CD4-positive, alpha-beta T cell (primary cell): ENCODE measurements at places on chromosomes 3 and 15.

DNA sequence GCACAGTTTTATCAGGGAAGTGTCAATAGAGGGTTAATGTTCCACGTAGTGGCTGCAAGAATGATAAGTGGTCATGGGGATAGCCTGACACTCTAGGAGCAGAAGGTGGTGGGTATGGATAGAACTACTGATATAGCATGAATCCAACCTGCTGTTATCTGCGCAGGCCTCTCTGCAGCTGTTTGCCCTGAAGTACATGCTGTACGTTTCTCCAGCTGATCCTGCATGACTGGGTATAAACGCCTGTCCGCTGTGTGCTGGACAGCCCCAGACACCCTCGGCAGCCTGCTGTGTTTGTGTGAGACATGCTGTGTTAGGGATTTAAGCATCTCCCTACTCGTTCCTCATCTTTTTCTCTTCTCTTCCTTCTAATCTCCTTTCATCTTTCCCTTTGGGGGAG lies 87.1 kb downstream of the LPP start:
- no peak for DNase-seq

- no peak for DNase-seq
Measured at GRCh38 chr3:4047366-4047765, 248.1 kb downstream of the LRRN1 start.

DNA sequence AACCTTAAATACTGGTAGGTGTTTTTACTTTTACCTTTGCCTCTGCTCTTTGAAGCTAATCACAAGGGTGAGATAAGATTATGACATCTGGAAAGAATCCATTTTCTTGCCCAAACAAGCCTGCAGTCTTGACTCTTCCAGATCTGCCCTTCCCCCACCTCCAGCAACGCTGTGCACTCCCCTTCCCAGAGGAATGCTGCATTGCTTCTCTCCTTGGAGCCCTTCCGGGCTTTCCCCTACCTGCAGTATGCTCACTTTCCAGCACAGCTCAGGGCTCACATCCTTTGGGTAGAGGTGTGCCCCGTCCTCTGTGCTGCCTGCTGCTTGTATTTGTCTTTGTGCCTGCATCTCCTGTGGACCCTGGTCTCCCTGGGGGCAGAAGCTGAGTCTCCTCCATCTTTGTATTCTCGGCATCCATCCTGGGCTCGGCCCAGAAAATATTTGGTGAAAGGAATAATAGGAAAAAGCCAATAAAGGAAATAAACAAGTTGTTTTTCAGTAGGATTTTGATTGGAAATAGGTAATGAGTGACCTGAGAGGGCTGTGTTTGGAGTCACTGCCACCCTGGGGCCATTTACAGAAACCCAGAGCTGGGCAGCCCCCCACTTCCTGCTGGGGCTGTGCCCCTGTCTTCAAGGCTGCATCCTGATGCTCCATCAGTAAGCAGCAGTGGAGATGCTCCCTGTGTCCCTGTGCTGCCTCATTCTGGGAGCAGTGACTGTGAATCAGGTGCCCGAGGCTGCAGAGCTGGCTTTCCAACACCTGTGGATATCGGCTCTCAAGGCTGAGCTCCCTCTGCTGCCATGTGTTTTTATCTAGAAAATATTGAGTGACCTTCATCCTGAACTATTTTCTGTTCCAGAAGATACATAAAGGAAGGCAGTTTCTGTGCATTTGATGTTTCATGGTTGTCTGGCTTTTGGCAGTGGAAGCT lies 117.5 kb downstream of the EEFSEC start:
- no peak for DNase-seq

GRCh38 chr3:126472277-126473006 lies 3.2 kb downstream of the ZXDC start:
- no peak for DNase-seq

GRCh38 chr3:133643611-133644010 lies 18.1 kb downstream of the TOPBP1 start:
- no peak for DNase-seq

DNA sequence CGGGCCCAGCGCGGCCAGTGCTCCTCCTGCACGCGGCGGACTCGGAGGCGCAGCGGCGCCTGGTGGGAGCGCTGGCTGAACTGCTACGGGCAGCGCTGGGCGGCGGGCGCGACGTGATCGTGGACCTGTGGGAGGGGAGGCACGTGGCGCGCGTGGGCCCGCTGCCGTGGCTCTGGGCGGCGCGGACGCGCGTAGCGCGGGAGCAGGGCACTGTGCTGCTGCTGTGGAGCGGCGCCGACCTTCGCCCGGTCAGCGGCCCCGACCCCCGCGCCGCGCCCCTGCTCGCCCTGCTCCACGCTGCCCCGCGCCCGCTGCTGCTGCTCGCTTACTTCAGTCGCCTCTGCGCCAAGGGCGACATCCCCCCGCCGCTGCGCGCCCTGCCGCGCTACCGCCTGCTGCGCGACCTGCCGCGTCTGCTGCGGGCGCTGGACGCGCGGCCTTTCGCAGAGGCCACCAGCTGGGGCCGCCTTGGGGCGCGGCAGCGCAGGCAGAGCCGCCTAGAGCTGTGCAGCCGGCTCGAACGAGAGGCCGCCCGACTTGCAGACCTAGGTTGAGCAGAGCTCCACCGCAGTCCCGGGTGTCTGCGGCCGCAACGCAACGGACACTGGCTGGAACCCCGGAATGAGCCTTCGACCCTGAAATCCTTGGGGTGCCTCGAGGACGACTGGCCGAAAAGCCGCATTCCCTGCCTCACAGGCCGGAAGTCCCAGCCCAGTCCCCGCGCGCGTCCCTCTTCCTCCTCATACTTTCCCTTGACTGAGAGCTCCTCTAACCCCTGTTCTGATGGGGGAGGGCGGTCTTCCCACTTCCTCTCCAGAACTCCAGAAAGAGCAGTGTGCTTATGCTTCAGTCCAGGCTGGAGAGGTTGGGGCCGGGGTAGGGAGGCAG lies 1.4 kb upstream of the IL17RC start:
- DNase-seq, result no peak

DNA sequence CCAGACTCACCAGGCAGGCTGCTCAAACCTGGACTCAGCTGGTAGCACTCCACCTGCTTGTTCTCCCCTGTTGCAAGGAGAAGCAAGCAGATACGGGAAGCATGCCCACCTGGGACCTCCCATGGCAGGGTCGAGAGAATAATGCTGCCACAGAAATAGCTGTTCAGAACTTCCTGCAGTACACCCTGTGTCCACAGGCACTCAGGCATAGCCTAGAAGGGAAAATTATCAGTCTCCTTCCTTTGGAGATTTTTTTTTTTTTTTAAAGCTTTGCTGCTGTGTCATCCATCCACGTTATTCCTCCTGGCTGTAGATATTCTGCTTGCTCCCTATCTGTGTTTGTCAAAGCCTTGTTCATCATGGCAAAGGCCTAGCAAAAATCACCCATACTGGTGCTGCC lies 32.7 kb upstream of the RPS17 start:
- no peak for DNase-seq

GRCh38 chr3:3013317-3014052 lies 96.7 kb downstream of the IL5RA start:
- DNase-seq, result no peak

DNA sequence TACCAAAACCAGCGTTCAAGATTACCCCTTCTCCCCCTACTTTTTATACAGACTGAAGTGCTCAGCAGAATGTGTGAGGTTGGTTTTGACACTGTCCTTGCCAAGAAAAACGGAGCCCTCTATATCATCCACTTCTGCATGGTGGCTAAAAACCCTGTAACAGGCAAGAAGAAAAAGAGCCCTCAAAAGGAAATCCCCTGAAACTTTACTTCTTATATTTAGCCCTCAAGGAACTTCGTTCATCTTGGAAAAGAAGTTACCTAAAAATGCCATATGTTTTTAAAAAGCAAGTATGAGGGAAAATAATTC lies 473.6 kb downstream of the FOXP1 start:
- no peak for DNase-seq

DNA sequence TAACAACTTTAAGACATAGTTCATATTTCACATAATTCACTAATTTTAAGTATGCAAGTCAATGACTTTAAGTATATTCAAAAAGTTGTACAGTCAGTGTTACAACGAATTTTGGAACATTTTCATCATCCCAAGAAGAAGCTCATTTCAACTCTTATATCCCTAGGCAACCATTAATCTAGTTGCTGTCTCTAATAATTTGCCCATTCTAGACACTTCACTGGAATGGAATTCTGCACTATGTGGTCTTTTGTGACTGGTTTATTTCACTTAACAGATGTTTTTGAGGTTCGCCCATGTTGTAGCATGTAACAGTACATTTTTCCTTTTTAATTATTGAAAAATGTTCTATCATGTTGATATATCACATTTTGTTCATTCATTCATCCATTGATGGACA lies 104.2 kb upstream of the SPRED1 start:
- DNase-seq, result no peak

GRCh38 chr3:52934630-52935530 lies 37.5 kb upstream of the STIMATE start:
- peak; percentile 31 for DNase-seq

DNA sequence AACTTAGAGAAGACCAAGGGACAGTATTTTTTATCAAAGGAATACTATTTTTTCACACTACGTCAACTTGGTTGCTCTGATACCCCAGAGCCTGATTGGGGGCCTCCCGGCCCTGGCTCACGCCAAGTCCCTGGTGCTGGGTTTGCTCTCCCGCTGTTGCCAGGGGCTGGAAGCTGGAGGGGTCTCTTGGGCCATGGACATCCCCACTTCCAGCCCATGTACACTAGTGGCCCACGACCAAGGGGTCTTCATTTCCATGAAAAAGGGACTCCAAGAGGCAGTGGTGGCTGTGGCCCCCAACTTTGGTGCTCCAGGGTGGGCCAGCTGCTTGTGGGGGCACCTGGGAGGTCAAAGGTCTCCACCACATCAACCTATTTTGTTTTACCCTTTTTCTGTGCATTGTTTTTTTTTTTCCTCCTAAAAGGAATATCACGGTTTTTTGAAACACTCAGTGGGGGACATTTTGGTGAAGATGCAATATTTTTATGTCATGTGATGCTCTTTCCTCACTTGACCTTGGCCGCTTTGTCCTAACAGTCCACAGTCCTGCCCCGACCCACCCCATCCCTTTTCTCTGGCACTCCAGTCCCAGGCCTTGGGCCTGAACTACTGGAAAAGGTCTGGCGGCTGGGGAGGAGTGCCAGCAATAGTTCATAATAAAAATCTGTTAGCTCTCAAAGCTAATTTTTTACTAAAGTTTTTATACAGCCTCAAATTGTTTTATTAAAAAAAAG lies 20.3 kb upstream of the BSN start:
- DNase-seq, result no peak

DNA sequence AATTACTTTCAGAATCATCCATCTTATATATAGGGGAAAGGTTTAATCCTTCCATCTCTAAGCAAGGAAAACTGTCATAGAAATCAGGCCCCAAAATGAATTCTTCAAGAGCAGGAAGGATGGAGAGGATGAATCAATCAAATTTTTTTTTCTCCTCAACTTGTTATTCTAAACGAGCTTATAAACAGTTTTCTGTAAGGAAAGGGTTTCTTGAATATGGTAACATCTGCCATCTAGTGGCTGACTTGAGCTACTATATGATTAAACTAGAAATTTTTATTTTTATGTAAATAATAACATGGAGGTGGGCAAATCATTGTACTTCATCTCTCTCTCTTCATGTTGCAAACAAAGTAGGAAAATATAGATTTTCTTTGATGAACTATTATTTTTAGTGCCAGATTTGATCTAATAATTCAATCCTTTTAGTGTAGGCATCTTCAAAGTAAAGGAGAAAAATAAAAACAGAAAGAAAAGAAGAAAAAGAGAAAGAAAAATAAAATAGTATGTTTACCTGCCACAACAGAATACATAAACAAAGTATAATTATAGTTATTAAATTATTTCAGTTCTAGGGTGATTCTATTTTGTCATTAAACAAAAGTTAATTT lies 146.6 kb downstream of the SERPINI1 start:
- peak; percentile 52 for DNase-seq

- DNase-seq, result no peak
Measured at GRCh38 chr3:14783480-14784086, 35.2 kb upstream of the FGD5 start.

GRCh38 chr3:28139967-28140634 lies 101.3 kb upstream of the CMC1 start:
- DNase-seq, result no peak

- no peak for DNase-seq
Measured at GRCh38 chr15:36742696-36743095, 163.3 kb downstream of the CDIN1 start.

GRCh38 chr3:155131104-155131503 lies 51.0 kb downstream of the MME start:
- no peak for DNase-seq

- DNase-seq, result no peak
Measured at GRCh38 chr15:69718436-69718835, 265.8 kb downstream of the RPLP1 start.

DNA sequence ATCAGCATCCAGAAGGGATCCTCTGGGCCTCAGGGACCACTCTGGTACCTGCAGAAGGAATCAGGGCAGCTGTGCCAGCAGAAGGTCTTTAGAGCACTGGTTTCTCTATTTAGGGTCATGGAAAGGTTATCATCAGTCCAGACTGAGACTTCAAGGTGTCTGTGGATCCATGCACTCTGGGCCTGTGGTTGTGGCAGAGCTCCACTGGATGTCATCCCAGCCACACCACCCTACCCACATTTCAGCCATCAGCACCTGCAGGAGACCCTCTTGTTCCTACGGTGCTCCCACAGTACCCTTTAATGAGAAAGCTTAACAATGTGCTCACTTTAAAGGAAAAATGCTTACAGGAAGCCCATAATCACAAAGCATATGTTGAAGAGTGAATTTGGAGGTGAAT lies 603.4 kb upstream of the CCDC54 start:
- DNase-seq, result no peak

- no peak for DNase-seq
Measured at GRCh38 chr3:133644768-133645167, 17.0 kb downstream of the TOPBP1 start.

DNA sequence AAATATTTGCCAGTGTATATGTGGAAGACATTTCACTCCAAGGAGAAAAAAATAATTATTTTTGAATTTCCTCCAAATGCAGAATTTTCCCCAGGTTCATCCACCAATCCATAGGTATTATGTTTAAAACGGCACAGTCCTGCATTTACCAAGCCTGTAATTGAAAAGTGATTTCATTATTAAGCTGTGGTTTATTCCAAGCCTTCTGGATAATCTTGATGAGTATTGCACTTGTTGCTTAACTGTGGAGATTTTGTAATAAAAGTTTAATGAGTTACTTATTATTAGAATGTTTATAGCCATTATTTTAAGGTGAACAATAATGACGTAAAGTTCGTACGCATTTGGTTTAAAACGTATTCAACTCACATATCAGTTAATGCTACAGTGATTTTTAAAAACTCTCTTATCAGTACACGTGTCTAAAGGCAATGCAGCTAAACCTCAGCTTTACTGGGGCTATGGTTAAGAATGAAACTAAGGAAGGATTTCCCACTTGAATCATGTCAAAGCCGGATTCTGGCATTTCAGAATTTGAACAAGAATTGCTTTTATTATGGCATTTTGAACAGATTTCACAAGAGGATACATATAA lies 283.9 kb downstream of the MECOM start:
- DNase-seq, result no peak
